ENCODE measurements at places on chromosomes 7 and 10.

GRCh38 chr10:129971381-129972144 lies 7.5 kb upstream of the EBF3 start:
- DNase-seq = no peak

DNA sequence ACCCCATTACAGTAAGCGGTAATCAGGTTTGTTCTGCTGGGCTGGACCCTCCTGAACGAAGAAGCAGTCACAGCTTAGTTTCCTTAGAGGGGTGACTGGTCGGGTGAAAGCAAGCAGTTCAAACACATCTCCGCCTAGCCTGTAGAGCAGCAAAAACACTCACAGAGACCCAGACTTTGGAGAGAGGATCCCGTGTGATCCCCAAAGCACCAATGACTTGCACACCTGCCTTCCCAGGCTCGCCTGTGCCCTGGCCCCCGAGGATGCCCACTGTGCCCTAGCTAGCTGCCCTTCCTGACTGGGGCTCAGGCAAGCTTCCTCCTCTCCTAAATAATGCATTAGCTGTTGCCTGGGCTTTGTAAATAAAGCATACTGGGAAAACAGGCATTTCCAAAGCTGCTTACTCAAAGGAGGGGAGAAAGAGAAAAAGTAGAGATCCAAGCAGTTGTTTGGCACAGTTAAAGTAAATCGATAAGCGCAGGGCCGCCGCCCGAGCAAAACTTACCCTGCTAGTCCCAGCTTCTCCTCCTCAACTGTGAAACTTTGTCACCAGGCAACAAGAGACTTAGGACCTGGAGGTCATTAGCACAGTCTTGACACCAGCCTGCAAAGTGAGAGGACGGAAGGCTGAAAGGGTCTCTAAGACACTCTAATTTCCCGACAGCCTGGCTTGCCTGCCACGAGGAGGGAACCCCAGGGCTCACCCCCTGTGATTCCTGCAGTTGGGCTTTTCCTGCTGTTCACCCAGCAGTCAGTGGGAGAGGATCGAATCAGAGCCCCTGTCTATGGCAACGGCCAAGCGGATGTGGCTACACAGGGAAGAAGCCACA lies 4.8 kb downstream of the LRRC18 start:
- no peak for DNase-seq

- DNase-seq = no peak
Measured at GRCh38 chr7:71553306-71553705, 421.4 kb downstream of the GALNT17 start.

- DNase-seq = no peak
Measured at GRCh38 chr10:7082967-7083366, 327.9 kb downstream of the SFMBT2 start.

DNA sequence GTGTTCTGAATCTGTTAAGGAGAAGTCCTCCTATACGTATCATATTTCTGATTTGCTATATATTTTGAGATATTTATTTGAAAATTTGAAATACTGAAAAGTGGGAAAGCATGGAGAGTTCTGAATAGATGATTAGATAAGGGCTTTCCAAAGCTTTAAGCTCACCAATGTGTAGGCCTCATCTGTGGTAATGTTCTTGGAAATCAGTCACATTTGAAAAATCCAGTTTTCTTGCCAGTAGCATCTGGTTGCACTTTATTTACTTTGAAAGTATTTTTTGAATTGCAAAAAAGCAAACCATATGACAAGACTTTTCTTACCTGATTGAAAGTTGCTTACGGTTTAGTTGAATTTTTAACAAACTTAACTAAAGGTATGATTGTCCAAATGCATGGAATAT lies 21.7 kb downstream of the ADD3 start:
- no peak for DNase-seq

DNA sequence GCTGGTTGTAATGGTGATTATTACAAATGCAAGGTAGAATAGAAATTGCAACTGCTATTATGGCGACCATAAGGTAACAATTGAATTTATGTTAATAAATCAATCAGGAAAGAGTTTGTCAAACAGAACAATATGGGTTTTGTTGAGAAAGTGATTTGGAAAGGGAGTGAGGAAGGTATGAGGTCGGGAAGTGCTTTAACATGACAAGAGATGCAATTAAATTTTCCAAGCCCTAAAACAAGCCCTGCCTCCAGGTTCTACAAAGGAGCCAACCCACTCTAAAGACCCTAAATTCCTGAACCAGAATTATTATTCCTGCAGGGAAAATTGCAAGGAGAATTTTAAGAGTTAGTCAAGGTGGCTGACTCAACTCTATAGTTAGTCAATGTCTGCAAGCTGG lies 363.7 kb downstream of the BMPER start:
- DNase-seq = no peak

DNA sequence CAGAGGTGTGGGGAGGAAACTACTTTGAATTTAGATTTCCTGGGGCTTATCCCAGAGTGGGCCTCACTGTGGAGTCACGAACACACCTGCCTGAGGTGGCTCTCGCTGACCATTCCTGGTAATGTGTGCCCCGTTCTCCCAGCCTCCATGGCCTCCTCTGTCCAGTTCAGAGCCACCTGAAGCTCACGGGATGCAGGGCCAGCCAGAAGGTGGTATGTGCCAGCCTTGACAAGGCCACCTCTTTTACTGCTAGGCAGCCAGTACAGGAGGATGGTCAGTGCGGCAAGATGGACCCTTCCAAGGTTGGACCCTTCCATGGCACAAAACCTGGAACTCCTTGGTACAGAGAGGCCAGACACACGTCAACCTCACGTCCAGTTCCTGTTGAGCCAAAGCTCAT lies 210.3 kb downstream of the DNAJB6 start:
- DNase-seq = no peak

DNA sequence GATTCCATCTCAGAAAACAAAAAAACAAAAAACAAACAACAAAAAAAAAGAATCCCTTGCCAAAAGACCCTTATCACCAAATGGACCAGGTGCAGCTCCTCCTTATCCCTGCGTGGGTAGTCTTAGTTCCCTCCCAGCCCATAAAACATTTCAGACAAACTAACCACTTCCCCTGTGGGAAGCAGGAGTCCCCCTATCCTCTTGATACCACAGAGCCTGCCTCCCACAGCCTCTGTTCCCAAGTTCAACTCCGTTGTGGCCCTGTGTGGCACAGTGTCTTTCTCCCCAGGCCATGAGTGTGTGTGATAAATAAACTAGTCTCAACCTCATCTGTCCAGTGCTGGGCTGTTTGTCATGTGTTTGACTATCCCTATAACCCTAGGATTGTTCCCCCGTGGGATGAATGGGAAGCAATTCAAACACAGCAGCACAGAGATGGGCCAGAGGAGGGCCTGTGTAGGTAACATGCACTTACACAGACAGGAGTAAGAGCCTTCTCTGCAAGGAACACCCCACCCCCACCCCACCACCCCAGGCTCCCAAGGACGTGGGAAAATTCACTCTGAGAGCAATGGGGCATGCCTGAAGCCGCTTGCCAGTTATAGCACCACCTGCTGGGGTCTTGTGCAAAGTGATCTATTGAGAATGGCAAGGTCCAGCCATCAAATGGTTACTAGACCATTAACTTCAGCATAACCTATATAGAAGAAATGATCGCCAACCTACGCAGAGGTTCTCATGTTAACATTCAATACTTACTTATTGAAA lies 147.1 kb upstream of the GHITM start:
- no peak for DNase-seq

DNA sequence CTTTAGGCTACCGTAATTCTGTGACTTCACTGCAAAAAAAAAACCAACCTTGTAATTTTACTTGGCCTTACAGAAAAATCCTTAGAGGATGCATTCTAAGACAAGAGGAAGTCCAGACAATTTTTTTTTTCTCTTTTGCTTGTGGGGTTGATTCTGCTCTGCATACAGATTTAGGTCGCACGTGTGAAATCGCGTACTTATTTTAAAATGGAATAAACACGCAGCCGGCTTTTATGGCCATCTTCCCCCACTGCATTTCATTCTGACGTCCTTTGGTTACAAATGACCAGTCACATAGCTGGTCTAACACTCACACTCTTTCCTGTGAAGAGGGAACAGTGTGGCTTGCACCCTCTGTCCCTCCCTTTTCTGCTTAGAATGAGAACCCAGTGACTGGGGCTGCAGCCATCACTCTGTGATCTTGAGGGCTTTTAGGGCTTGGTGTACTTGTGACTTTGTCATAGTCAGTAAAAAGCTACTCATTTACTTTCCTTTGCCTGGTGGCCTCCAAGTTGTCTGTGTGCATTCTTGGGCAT lies 63.6 kb upstream of the CARD11 start:
- no peak for DNase-seq

- DNase-seq = no peak
Measured at GRCh38 chr10:111211706-111212105, 134.9 kb downstream of the ADRA2A start.

- DNase-seq = no peak
Measured at GRCh38 chr10:101134299-101135127, 3.4 kb downstream of the TLX1 start.

DNA sequence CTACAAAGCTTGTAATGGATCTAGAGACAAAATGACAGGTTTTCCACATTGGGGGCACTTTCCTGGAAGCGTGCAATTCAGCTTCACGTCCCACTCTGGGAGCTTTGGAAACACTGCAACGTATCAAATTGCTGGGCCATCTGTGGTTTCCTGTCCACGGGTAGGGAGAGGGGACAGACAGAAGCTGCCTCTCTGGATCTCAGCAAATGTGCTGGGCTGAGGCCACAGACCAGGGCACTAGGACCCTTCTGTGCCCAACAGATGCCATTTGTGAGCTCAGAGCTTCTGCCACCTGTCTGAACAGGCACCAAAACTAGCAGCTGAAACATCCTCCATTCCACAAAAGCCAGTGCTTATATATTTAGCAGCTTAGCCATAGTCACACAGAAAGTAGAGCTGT lies 40.9 kb upstream of the FRMD4A start:
- DNase-seq = no peak

GRCh38 chr7:100933734-100934133 lies 15.6 kb upstream of the MUC3A start:
- no peak for DNase-seq

GRCh38 chr10:22821501-22821900 lies 106.4 kb upstream of the ARMC3 start:
- no peak for DNase-seq

DNA sequence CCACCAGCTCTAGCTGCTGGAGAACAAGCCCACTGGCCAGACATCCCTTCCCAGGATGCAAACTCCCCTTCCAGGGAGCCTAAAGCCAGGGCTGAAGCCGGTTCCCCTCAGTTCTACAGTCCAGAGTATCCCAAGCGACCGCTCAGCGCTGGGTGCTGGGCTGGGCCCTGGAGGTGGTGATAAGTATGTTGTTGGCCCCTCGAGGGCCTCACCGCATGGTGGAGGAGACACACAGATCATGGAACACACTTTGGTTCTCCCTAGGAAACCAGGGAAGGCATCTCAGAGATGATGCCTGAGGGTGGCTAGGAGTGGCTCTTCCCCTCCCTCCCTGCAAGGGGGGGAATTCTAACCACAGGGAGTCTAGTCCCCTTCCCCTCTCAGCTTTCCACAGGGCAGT lies 4.4 kb downstream of the PODXL start:
- DNase-seq = no peak

- DNase-seq = no peak
Measured at GRCh38 chr10:21602313-21602712, 68.3 kb downstream of the MLLT10 start.

- DNase-seq = no peak
Measured at GRCh38 chr7:91351374-91351773, 87.1 kb downstream of the FZD1 start.

GRCh38 chr7:96495751-96496216 lies 173.9 kb upstream of the SLC25A13 start:
- no peak for DNase-seq

DNA sequence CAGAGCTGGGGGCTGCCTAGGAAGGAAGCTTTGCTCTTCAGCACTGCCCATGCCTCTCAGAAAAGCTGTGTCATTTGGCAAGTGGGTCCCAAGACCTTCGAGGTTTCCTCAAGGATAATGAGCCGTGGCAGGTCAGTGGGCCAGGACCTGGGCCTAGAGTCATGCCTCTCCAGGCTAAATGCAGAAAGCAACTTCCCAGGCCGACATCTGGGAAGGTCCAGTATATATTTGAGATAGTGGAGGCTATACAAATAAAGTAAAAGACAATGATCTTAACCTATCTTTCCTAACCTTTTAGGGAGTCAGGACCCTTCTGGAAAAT lies 2.4 kb upstream of the HOXA10 start:
- DNase-seq = no peak

- DNase-seq = no peak
Measured at GRCh38 chr10:49115015-49115795, at the start of gene VSTM4. VSTM4 (minus strand) TSS chr10:49115522; CDS start chr10:49115485, 37 bp downstream.

GRCh38 chr7:116786791-116787443 lies 75.5 kb upstream of the CAPZA2 start:
- no peak for DNase-seq

GRCh38 chr7:106623853-106624252 lies 37.1 kb downstream of the CCDC71L start:
- DNase-seq = no peak

- DNase-seq = no peak
Measured at GRCh38 chr10:114285961-114286441, 46.9 kb downstream of the VWA2 start.

DNA sequence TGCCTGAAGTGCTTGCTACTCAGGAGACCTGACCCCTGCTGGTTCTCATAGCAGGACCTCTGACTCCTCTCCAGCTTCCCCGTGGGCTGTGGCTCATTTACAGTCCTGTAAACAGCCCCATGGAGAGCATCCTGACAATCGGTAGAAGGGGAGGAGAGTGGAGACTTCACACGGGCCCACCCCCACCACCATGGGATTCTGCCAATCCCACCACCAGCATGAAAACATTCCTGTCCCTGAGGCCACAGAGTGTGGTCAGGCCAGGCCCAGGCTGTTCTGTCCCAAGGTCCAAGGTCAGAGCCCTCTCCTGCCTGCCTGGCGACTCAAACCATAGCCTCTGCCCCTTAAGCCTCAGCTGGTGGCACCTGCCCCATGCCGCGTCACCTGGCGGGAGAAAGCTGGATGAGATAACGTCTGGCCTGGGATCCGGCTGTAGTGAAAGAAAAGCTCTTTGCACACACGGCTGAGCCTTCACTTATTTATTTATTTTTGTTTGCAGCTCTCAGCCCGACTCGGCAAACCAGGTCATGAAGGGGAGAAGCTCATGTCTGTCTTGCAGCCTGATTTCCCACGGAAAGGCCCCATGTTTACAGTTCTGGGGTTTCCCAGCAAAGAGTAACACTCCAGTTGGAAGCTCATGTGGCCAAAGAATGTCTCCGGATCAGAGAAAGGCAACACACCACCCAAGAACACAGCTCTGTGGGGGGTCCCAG lies 293.6 kb upstream of the ZMIZ1 start:
- no peak for DNase-seq

DNA sequence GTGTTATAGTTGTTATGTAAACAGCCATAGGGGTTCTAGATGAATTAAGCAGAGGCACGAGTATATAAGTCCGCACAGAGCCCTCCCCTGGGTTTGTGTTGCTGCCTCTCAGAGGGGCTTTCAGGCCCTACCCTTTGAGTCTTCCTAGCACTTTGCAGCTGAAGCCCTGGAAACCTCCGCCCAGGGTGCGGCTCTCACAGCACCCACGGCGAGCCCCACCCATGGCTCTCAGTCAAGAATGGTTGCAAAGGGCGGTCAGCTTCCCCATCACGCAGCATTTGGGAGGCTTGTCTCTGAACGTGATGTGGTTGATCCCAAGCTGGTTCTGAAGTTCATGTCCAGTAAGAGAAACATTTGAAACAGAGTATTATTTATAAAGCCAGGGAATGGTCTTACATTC lies 18.8 kb upstream of the INSIG1 start:
- DNase-seq = no peak
